Anterior cingulate cortex (tissue), 58 donors: ENCODE measurements at places on chromosomes 7 and 10.
A peak's percentile ranks its signal among the peaks of the same experiment; 100 is the strongest.

DNA sequence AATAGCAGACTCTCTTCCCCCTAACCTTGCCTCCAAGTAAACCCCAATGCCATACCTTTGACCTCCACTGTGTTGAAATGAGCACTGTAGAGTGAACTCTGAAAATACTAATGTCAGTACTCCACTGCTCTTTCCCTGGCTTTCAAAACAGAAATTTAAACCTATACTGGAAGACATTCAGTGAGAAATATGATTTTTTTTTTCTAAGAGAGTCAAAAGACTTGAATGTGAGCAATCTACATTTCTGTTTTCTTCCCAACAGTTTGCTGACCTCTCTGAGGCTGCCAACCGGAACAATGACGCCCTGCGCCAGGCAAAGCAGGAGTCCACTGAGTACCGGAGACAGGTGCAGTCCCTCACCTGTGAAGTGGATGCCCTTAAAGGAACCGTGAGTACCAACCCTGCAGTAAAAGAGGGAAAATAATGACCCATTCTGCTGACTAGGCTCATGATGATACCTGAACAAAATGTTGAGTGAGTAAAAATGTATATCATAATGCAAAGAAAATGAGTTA lies 6.4 kb downstream of the VIM start:
- DNase-seq = no peak

DNA sequence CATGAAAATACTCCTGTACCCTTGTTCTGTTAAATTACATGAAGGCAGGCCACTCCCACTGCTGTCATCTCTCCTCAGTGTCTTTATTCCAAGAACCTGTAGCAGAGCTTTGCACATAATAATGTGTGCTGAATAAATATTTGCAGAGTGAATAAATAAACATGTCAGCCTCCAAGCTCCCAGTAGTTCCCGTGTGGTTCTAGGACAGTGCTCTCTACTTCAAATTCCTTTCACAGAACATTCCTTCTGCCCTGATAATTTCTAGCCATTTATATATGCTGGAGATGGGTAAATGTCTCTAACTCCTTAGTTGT lies 20.3 kb upstream of the HYAL4 start:
- no peak for DNase-seq

- no peak for DNase-seq
Measured at GRCh38 chr7:30913821-30914515, 2.3 kb downstream of the AQP1 start.

- no peak for DNase-seq
Measured at GRCh38 chr10:119252051-119252465, 44.7 kb downstream of the GRK5 start.

GRCh38 chr10:60654813-60655464 lies 123.3 kb upstream of the CDK1 start:
- DNase-seq = no peak

- DNase-seq = no peak
Measured at GRCh38 chr10:110430340-110431273, 67.1 kb upstream of the DUSP5 start.

DNA sequence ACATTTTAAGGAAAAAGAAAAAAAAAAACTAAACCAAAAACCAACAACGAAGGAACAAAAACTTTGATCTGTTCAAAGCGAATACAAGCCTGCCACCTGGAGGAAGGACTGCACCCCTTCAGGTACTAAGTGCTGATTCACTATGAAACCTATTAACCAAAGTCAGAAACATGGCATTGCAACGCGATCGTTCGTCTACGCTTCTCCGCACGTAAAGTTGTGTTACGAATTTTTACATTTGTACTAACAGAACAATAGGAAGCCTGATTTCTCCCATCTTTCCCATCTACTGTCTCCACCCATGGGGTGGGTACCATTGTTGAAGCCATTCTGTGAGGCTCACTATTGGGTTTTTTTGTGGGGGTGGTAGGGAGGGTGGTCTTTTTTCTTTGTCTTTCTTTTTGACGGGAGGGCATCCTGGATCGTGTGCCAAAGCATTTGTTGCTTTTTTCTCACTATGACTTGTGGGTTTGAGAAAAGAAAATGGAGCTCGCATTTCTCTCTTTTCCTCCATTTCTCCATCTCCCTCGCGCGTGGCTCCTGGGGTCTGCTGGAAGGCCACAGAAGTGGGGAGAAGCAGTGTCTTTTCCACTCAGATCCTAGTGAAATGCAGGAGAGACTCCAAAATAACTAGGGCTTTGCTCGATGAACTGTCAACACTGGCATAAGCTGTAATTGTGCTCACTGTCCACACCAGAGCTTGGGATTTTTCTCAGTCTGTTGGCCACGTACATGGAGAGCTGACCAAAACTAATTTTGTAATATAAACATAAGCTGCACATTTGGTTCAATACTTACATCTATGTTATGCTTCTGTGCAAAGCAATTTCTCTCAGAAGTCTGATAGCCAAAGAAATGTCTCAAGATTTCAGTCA lies 100.9 kb upstream of the YAE1 start:
- no peak for DNase-seq

DNA sequence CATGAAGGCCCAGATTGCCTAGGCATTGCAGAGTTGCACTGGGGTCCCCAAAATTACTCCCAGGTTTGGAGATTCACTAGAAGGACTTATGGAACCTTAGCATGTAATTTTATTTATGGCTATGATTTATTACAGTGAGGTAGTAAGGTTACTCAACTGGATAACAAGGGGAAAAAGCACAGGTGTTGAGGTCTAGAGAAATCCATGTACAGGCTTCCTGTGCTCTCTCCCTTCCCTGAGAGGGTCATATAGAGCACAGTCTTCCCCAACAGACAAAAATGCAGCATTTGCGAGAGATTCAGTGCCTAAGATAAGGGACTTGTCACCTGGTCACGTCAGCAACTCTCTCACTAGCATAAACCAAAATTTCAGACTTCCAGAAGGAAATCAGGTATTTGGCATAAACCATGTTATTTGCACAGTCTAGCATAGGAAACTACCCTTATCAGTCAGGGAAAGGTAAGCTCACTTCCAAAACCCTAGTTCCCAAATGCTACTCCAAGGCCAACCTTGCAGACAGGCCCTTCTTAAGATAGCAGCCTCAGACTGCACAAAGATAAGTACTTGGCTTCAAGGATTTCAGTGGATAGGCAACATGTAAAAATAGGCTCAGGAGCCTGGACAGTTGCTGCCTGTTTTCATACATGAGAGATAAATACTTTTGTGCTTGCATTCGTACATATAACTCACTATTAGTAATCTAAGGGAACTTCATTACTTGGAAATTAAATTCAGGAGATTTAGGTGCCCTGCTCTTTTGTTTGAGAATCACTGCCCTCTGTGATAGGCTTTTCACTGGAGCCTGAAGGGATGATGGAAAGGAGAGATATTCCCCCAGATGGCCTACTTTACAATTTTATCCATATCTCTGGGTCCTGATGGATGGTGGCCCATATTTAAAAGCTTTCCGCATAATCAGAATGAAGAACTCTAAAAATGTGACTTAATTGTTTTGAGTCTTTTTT lies 378.4 kb upstream of the LRGUK start:
- DNase-seq = no peak

DNA sequence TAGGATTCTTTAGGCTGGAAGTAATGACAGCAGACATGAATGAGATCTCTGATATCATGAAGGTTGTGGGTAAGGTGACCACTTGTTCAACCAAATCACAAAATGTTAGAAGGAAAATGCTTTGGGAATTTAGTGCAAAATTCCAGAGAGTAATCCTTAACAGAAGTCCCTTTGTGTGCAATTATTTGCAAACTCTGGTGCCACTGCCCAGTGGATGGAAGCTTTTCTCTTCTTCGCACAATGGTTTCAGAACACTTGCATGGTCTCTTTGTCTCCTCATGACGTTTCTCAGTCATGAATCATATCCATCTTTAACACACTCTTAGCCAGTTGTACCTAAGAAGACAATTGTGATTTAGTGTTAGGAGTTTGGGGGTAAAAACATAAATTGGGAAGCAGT lies 570.4 kb upstream of the ANKRD30A start:
- DNase-seq = peak; percentile 1

GRCh38 chr10:7435674-7436073 lies 24.8 kb upstream of the SFMBT2 start:
- DNase-seq = no peak

DNA sequence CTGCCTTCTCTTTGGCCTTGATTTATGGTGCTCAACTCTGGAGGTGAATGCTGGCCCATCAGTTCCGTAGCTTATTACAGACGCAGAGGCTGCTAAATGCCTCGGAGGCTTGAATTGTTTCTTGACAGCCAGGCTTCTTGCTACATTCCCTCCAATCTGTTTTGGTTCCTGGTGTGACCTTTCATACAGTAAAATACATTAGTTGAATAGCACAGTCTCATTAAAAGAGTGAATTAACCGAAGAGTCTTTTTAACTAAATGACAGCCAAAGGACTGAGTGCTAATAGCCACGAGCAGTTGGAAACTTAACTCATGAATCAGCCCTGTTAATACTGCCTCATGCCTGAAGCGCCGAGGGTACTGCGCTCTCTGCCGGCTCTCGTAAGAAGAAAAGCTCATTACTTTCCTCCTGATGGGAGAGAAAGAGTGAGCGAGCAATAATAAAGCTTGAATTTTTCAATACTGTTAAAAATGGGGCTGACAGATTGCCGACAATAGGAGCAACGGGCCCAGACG lies 236.4 kb upstream of the GPR26 start:
- DNase-seq = no peak

GRCh38 chr7:106057962-106058927 lies 53.9 kb downstream of the SYPL1 start:
- peak; percentile 86 for DNase-seq

DNA sequence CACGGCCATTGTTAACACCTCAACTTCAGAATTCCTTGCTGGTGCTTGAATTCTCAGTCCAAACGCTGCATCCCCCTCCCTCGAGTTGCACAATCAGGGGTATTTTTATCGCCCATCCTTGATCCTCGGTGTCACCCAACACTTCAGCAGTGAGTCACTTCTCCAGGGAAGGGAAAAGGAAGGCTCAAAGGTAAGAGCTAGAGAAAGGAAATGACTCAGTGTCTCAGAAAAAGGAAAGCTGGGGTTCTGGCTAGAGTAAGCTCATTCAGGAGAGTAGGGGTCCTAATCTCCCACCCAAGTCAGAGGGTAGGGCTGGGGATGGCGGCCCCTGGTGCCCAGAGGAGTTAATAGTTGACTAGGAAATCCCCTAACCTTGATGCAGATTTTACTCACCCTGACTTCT lies 39.8 kb upstream of the TRIM8 start:
- no peak for DNase-seq

- DNase-seq = no peak
Measured at GRCh38 chr7:27171637-27172314, 2.3 kb downstream of the HOXA10 start.

GRCh38 chr10:22712211-22712955 lies 2.0 kb downstream of the PIP4K2A start:
- no peak for DNase-seq

- DNase-seq = no peak
Measured at GRCh38 chr10:129390147-129390546, 76.9 kb upstream of the MGMT start.

GRCh38 chr10:49208996-49209395 lies 20.8 kb upstream of the TMEM273 start:
- DNase-seq = no peak

- no peak for DNase-seq
Measured at GRCh38 chr7:5525271-5526099, 101.9 kb upstream of the TNRC18 start.

DNA sequence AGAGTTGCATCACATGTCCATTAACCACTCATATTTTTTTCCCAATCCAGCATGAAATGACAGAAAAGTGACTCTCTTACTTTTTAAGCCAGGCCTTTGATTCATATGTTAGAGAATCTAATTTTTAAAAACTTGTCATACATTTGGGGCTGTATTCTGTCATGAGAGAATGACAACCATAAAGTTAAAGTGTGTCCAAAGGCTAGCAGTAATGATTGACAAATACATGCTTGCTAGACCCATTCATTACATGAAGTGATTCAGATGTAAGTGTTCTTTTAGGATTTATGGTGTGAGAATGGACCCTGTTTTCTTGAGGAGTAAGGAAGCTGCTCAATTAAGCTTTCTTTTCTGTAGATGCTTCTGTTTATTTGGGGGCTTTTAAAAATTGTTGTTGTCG lies 75.4 kb downstream of the CSTF2T start:
- DNase-seq = no peak

DNA sequence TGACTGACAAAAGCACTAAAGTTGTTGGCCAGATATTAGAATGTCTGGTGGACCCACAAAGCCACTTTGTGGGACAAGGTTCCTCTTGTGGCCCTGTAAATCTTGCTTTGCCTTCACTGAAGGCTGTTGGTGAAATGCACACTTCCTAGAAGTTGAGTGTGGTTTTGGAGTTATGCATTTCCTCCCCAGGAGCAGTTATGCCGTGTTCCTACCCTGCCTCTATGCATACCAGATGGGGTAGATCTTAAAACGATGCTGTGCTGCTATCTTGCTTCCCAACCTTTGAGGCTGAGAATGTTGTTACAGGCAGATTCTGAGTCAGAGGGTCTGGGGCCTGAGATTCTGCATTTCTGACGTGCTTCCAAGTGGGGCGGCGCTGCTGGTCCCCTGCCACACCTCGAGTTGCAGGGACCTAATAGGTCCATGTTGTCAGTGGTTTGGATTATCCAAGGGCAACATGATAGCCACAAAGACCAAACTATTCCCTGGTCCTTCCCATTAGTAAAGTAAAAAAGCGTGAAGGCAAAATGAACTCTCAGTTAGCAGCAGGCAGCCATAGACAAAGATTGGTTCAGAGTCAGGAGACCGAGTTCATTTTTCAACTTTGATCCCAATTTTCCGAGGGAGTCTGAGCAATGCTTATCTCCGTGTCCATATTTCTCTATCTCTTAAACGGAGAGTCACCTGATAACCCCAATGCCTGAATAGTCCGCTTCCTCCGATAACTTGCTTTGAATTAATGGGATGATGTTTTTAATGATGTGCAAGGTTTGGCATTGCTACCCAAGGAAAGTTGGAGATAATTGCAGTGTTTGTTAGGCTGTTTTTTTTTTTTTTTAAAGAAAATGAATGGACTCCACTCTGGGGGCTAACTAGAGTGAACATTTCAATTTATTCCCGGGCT lies 55.8 kb downstream of the CDHR3 start:
- no peak for DNase-seq

- no peak for DNase-seq
Measured at GRCh38 chr10:6228010-6228511, 25.3 kb downstream of the PFKFB3 start.

DNA sequence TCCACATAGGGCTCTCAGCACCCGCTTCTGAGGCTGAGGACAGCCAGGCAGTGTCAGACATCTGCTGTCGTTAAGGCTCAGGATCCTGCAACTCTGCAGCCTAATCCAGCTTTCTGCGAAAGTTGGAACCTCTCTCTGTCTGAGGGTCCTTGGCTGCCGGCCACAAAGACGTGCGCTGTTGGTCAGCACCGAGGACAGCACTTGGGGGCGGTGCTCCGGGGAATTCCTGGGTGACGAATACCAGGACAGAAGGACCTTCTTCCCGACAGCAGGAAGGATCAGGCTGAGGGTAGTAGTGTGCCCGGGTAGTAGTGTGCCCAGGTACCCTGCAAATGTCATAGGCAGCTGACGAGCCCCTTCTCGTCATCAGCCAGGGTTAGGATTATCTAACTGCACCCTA lies 16.0 kb upstream of the RASGEF1A start:
- DNase-seq = no peak

- no peak for DNase-seq
Measured at GRCh38 chr10:69759641-69760040, 42.1 kb upstream of the COL13A1 start.
